ENCODE measurements at places on chromosomes 6 and 20.

DNA sequence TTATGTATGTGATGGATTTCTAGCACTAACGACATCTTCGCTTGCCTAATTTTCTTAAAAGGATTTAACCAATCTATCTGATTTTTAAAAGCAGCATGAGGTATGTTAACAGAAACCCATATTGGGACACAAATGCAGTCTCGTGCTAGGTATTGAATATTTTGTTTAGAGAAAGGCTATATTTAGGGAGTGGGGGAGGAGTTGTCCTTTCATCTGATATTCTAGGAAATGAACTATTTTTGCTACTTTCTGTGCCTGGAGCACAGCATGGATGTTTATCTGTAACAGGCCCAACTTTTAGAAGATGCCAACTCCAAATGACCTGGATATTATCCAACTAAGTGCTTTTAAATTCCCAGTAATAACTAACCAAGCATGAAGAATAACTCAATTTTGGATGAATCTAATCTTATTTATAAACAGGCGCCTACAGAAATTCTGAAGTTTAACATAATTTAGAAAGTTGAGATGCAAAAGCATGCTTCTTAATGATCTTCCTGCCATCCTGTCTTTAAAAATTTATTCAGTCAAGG lies 317.1 kb upstream of the CHD6 start:
- DNase-seq: no peak

DNA sequence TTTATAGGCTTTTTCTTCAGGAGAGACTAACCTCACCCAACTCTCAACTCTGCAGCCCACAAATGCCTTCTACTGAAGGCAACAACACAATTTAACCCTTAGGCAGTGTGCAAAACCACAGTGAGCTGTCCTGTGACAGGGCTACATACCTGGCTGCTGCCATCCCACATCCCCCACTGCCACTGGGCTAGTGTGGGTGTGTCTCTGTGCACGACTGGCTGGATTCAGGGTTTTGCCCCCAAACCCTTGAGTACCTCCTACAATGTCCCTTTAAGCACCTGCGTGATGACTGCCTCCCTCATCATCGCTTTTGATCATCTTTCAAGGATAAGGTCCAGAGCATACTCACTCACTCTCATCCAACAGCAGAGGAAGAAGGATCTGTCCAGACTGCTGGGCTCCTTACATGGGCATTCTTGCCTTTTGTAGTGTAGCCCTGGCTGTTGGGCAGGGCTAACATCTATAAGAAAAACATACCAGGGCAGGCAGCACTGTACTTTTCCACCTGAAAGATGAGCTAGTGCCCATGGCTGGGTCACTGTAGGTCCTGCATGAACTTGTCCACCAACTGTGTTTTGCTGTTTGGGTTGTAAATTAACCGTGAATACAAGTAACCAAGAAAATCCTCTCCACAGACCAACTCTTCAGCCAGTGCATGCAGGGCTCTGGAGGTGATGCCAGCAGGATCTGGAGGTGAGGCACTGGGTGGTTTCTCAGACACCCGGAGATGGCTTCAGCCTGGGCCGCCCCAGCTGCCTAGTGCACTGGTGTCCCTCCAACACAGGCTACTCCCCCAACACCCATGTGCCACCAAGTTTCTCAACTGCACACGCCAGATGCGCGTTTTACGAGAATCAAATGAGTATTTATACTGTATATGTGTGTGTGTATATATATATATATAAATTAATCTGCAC lies 45.2 kb downstream of the PLCG1 start:
- DNase-seq: no peak

DNA sequence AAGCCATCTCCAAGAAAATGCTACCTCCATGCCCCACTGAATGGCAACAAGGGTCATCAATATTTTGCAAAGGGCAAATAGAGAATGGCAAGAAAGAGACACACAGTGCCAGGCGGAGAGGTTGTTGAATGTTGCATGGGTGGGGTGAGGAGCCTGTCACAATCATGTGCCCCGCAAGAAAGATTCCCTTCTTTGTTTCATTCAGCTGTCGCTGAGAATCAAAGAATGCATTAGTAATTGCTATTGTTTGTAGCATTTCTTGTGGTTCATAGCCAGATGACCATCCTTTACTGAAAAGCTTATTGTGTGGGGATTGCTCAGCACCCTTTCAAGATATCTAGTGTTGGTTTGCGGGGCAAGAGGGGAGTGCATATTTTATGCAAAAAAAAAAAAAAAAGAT lies 166.5 kb upstream of the QKI start:
- DNase-seq: no peak

- DNase-seq: no peak
These were observed 11.5 kb downstream of the ATP9A start for GRCh38 chr20:51756653-51757052.

GRCh38 chr20:60062431-60063047 lies 104.3 kb downstream of the CDH26 start:
- DNase-seq: no peak

GRCh38 chr6:112799889-112800288 lies 452.8 kb downstream of the RFPL4B start:
- DNase-seq: no peak

DNA sequence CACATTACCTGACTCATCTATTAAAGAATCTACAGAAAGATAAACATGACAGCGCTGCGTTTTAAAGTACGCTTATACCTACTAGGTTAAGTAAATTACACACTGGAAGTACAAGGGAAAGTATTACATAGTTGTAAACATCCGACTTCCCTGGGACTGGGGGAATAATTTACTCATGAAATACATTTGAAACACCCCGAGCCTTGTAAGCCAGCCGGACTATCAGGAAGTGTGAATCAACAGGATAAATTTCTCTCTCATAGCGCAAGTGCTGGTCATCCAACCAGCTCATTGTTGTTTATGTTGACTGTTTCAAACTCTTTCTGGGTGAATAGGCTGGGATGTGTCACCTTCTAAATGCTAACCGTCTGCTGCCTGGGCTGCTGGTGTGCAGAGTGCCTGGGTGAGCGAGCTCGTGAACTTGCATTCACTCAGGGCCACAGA lies 4.9 kb downstream of the BMP6 start:
- no peak for DNase-seq

GRCh38 chr20:35820715-35821114 lies 48.9 kb downstream of the PHF20 start:
- DNase-seq: no peak
